ENCODE measurements at places on chromosomes 13 and 19.

DNA sequence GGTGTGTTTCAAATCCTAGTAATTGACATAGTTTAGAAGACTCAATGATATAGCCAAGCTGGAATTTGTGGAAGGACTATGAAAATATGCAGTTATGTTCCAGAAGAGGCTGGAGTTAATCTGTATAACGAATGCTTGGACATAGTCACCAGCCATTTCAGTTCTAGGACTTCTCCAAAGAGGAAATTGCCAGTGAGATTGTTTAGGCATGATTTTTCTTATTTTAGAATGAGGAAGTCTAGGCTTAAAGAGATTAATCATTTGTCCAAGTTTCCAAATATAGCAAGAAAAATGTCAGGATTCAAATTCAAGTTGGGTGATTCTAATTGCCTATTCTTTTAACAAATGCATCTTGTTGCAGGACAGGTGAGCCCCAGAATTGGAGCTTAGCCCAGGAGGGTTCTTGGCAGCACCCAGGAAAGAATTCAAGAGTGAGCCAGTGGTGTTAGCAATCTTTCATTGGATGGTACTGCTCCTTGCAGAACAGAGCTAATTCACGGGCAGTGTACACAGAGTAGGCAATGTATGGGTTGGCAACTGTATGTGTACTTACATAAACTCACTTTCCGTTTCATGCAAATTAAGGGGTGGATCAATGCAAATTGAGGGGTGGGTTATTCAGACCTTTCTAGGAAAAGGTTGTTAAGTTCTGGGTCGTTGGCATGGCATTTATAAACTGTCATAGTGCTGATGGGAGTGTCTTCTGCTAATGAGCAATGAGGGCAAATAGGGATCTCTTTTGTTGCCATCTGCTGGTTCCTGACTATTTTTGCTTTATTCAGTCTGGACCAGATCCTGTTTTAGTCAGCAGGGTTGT, 763.1 kb upstream of the SLITRK1 start:
- peak; percentile 11 for DNase-seq

DNA sequence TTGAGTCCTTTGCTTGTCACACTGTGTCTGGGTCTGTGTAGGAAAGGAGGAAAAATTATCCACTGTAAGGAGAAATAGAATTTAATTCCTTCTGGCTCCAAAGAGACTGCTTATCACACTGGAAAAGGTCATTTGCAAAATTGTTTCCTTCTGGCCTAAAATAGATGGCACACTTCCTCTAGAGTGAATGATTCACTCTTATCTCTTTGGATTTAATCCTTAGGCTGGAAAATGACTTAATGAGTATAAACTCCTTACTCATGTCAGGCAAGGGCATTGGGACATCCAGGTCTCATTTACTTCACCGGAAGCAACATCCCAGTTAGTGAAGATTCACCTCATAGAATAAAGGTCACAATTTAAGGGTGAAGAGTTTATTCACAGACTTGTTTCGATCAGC, 293.6 kb downstream of the OXGR1 start:
- no peak for DNase-seq

DNA sequence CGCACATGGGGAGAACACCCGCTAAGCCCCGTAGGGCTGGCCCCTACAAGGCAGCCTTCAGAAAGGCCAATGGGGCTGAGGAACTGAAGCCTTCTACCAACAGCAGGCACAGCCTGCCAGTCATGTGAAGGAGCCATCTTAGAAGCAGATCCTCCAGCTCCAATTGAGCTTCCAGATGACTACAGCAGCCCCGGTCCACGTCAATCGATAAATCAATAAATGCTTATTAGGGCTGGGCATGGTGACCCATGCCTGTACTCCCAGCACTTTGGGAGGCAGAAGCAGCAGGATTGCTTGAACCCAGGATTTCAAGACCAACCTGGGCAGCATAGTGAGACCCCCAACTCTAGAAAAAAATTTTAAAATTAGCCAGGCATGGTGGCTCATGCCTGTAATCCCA, 23.0 kb downstream of the TEX101 start:
- DNase-seq = no peak

GRCh38 chr19:10604460-10604980, 17.4 kb upstream of the AP1M2 start:
- no peak for DNase-seq

GRCh38 chr13:42094516-42095040, 46.1 kb downstream of the DGKH start:
- no peak for DNase-seq

DNA sequence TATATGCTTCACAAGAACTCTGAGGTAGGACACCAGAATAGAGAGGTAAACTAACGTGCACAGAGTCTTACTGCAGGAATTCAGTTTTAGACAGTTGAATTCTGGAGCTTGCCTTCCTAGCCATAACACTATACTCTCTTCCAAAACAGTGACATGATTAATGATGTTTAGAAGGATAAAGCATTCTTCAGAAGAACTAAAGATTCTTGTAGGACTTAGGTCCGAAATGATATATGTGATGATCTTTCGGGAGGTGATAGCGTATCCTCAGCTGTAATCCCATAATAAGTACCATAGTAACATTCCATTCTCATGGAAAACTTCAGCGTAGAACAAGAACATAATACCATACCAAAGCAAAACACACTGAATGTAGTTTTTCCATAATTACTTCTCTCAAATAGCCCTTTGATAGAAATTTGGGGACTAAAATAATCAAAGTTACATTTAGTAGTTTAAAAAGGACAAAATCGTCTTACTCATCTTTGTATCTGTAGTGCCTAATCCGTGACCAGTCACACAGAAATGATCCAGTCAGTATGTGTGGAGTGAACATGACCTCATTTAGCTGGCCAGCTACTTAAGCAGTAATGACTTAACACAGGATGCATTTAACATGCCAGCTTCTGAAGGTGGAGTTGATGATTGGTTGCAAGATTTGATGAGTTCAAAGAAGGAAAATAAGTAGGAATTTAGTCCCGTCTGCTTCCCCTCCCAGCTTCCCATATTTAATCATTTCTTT, 38.4 kb downstream of the PIBF1 start:
- DNase-seq = no peak

DNA sequence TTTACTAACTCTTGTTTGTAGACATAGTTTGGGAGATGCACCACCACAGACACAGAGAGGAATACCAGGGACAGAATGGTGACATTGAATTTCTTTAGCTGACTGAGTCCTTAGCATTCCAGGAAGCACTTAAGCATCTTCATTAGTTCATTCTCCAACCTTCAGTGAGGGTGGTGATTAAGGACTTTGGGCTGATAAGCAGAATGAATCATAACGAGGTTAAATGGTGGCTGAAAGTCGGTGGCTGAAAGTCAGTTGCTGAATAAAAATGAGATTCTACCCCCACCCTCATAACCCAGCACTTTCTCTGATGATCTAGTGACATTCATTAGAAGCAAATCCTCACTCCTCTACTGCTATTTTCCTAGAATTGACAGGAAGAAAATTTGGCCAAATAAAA, 10.6 kb downstream of the PCDH8 start:
- no peak for DNase-seq

Data from MCF 10A (cell line).